ENCODE measurements at places on chromosomes 11 and 22. TPM values are rescaled to one million over a fixed set of nuclear protein-coding genes. Genes with fewer than 3 reads are reported as not detected.
A peak's percentile ranks its signal among the peaks of the same experiment; 100 is the strongest.

GTSE1 gene
- 10.4 TPM for total RNA-seq

MMP13 gene
- total RNA-seq, result not detected

MAP6 gene
- 3.0 TPM for total RNA-seq

DNA sequence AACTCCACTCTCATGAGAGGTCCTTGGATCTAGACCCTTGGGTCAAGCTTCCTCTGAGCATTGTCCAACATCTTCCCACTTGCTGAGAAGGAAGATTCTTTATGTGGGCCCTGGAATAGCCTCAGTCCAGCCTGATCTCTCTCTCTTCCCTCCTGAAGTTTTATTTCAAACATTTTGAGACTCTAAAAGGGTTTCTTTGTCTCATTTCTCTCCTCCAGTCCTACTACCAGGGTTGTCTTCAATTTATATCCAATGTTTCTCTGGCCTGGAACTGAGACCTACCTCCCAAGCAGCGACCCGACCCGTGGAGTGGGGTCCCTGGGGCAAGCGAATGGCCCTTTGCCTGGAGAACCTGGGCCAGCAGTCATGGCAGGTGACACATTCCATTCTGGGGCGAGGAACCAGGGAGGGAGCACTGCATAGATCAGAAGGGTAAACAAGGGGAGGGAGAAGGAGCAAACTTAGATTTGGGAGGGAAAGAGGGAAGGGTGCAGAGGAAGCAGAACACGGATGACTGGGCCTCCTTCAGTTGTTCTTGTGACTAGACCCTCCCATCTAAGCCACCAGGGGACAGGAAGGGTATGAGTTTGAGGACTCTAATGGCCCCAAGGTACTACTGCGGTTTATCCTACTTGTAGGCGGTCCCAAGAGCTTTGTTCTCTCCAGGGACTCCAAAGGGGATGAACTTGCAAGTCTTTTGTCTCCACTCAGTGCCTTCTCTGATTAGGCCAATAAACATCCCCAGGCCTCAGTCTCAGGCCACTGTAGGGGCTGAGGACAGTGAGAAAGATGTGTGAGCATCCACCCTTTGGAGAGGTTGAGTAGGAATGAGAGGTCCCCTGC, 14.2 kb upstream of the PRAME start:
- no peak for DNase-seq

DNA sequence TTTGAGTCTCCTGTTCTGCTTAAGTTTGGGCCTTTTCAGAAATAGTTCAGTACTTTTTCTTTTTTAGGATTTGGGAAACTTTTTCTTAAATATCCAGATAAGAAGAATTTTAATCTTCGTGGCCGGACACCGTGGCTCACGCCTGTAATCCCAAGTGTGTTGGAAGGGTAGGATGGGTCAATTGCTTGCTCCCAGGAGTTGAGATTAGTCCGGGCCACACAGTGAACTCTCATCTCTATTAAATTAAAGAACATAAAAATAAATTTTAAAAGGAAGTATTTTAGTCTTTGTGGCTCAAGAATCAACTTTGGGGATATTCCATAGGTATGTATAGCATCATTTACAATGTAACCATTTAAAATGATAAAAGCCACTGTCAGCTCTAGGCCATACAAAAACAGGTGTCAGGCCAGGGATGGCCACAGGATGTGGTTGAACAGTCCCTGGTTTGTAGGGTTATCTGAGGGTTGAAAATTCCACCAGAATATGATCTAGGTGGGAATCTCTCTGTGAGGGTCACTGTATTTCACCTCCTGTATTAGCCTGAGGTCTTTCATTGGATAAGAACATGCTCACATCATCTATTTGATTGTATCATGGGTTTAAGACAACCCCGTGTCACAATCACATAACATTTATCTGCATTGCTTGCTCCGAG, 115.6 kb downstream of the GGTLC2 start:
- no peak for DNase-seq

DNA sequence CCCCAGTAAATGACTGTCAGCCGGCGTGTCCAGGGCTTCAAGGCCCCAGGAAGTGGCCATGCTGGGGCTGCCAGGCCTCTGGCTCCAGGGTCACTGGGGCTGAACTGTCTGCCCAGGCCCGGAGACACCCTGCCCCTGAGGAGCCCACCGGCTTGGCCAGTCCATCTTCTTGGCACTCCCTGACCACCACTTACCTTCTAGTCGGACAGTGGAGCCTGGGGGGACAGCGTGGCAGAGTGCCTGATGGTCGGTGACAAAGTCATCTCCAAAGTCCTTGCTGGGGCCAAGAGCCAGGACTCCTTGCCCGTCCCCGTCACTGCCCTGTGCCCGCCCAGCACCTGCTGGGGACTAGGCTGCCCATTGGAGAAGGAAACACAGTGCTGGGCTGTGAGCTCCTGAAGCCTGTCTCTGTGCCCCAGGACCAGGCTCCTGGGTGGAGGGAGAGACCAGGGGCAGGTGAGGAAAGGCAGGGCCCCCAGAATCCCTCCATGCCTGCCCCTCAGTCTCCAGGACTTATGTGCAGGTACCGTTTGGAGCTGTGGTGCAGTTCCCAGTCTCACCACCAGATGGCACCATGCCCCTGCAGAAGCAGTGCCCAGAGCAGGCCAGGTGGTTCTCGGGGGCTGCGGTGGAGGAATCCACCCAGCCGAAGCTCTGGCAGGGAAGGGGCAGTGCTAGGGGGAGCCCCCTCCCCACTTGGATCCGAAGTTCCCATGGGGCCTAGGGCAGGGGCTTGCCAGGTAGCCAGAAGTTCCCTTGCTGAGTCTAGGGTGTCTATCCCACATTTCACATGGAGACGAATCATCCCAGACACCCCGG, 6.0 kb upstream of the CCDC188 start:
- DNase-seq, result peak; percentile 77

GRCh38 chr11:119640541-119640940, 88.5 kb downstream of the NECTIN1 start:
- no peak for DNase-seq

DNA sequence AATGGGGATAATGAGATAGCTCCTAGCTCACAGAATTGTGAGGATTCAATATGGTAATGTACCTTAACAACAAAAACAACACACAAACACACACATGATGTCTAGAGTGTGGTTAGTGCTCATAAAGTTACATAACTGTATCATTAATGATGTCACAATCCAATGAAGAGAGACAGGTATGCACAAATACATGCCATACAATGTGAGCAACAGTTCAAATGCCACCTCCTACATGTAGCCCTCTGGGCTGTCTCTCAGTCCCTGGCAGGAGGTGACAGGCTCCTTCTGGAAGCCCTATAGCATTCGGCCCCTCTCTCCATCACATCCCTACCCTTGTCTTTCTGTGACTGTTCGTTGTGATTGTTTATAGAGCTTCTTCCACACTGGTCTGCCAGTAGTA, 8.3 kb upstream of the MICALL1 start:
- DNase-seq, result no peak

- no peak for DNase-seq
Observed at GRCh38 chr11:121295246-121296029, 2.9 kb downstream of the SC5D start.

- DNase-seq, result no peak
Observed at GRCh38 chr22:49103314-49104059, 724.2 kb downstream of the BRD1 start.

- DNase-seq, result no peak
Observed at GRCh38 chr22:22194931-22195264, 49.7 kb upstream of the VPREB1 start.

All from fibroblast of villous mesenchyme (primary cell).